ENCODE measurements at places on chromosomes 1 and 21.

- no peaks in the 10 kb centered on the region for H3K27me3 ChIP-seq
- no peaks in the 10 kb centered on the region for H3K36me3 ChIP-seq
- no peak for DNase-seq
- H3K4me3 ChIP-seq = no peak overlapping the region
- H3K4me1 ChIP-seq = peaks cover 13% of the 10 kb centered on the region
Observed at GRCh38 chr1:64759968-64760367, 15.1 kb downstream of the RAVER2 start.

DNA sequence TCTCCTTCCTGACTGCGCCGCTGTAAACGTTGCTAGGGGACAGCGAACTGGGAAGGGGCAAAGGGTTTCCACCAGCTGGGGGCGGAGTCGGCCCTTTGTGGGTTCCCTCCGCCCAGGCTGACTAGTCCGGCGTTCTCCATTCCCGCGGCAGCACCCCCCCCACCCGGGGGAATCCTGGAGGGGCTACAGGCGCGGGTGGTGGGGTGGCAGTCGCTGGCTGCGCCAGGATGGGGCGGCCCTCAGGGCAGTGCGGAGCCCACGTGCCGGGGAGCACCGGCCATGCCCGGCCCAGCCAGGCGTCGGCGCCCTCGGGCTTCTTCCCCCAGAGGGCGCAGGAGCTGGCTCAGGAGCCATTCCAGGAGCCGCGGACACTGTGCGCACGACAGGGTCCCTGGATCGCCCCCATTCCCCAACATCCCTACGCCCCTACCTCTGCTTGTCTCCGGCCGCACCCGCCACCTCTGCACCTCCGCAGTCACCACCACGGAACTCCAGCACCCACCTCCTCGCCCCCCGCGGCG lies 476 bp downstream of the BATF3 start:
- no peaks in the 10 kb centered on the region for H3K36me3 ChIP-seq
- peaks cover 24% of the 10 kb centered on the region for H3K4me1 ChIP-seq
- no peaks in the 10 kb centered on the region for H3K27me3 ChIP-seq
- H3K27ac ChIP-seq = peak overlapping the region; percentile 90
- DNase-seq = peak; percentile 33

DNA sequence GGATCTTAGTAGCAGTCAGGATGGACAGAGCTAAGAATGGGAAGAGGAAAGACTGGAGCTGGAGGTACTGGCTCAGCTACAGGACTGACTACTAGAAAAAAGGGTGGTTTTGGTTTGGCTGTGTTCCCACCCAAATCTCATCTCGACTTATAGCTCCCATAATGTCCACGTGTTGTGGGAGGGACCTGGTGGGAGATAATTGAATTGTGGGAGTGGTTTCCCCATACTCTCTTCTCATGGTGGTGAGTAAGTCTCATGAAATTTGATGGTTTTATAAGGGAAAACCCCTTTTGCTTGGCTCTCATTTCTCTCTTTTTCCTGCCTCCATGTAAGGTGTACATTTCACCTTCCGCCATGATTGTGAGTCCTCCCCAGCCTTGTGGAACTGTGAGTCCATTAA lies 466.5 kb upstream of the DEPDC1 start:
- no peak for DNase-seq
- peaks cover 8% of the 10 kb centered on the region for H3K4me1 ChIP-seq
- H3K36me3 ChIP-seq = no peaks in the 10 kb centered on the region
- no peaks in the 10 kb centered on the region for H3K27me3 ChIP-seq

GRCh38 chr1:64846573-64847430 lies 101.9 kb downstream of the RAVER2 start:
- H3K36me3 ChIP-seq = peaks cover 46% of the 10 kb centered on the region
- no peak for DNase-seq
- H3K4me3 ChIP-seq = no peak overlapping the region
- H3K27me3 ChIP-seq = no peaks in the 10 kb centered on the region

GRCh38 chr1:209497729-209498128 lies 85.8 kb upstream of the CAMK1G start:
- H3K27me3 ChIP-seq = no peaks in the 10 kb centered on the region
- no peak overlapping the region for H3K4me3 ChIP-seq
- no peak overlapping the region for H3K27ac ChIP-seq
- DNase-seq = no peak

DNA sequence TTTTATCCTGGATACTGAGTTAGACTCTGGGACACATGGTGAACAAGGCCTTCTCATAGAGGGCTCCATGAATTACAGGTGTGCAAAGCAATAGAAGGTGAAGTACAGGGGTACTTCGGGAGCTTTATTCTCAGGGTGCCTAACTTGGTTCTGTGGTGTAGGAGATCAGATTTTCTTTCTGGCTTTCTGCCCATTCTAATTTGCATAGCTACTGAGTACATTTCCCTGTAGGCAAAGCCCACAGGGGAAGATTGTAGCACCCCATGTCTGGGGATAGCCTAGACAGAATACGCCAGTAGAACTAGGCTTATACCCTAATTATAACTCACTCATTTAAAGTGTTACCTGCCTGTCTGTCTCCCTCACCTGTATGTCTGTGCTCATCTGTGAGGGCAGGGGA lies 49.7 kb downstream of the PGM1 start:
- H3K27ac ChIP-seq = no peak overlapping the region
- H3K4me3 ChIP-seq = no peak overlapping the region
- H3K36me3 ChIP-seq = peaks cover 22% of the 10 kb centered on the region
- no peaks in the 10 kb centered on the region for H3K4me1 ChIP-seq
- H3K27me3 ChIP-seq = no peaks in the 10 kb centered on the region

DNA sequence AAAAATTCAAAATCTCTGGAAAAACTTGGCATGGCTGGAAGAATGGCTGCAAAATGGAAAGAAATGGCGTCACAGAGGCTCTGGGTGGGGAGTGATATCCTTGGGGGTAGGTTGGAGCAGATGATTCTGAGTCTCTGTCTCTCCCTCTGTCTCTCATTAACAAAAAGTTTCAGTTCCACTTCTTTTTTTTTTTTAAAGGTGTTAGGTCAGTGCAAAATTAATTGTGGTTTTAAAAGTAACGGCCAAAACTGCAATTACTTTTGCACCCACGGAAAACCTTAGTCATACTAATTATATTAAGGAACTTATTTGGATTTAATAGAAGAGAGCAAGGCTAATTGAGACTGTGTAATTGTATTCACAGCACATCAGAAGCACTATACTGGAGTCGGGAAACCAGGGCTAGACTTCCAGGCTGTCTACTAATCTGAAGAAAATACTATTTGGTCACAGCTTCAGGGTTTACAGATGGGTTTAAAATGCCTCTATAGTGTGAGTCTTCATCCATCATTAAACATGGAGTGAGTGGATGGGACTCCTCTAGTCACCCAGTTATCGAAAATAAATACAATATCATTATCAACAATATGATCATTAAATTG lies 289.1 kb upstream of the PLD5 start:
- H3K4me1 ChIP-seq = no peaks in the 10 kb centered on the region
- H3K27ac ChIP-seq = no peak overlapping the region
- H3K4me3 ChIP-seq = no peak overlapping the region
- no peaks in the 10 kb centered on the region for H3K36me3 ChIP-seq

- peaks cover 33% of the 10 kb centered on the region for H3K36me3 ChIP-seq
- no peak overlapping the region for H3K4me3 ChIP-seq
- no peak overlapping the region for H3K27ac ChIP-seq
- H3K27me3 ChIP-seq = peaks cover 16% of the 10 kb centered on the region
- H3K4me1 ChIP-seq = peaks cover 7% of the 10 kb centered on the region
- no peak for DNase-seq
Observed at GRCh38 chr21:45262041-45262581, 25.6 kb downstream of the POFUT2 start.

DNA sequence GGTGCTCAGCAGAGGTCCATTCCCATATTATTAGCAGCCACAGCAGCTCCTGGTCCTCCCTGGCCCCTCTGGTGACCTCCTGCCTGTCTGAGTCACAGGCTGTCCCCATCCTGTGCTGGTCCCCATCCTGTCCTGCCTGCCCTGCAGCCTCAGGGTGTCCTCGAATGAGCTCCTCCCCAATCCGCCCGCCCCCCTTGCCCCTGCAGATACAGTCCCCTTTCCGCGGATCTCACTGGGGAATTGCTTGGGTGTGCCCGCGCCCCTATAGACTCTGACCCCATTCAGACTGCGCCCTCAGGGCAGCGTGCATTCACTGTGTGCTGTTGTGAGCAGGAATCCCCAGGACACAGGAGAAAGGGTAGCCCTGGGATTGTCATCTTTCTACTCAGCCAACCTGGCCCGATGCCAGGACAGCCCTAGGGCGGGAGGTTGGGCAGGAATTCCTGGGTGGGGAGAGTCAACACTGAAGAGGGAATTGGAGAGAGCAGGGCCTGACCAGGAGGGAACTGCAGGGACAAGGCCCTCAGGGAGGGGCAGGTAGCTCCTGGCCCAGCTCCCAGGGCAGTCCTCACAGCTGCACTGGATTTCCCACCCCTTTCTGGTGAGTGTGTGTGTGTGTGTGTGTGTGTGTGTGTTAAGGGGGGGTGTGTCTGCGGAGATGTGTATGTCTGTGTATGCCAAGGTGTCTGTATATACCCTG lies 1.1 kb upstream of the GUCA2A start:
- no peaks in the 10 kb centered on the region for H3K27me3 ChIP-seq
- H3K4me1 ChIP-seq = peaks cover 6% of the 10 kb centered on the region
- H3K4me3 ChIP-seq = no peak overlapping the region
- H3K36me3 ChIP-seq = no peaks in the 10 kb centered on the region
- no peak for DNase-seq

GRCh38 chr1:92538048-92538412 lies 51.3 kb upstream of the GFI1 start:
- no peak overlapping the region for H3K27ac ChIP-seq
- H3K4me3 ChIP-seq = no peak overlapping the region
- H3K27me3 ChIP-seq = no peaks in the 10 kb centered on the region
- DNase-seq = no peak
- H3K36me3 ChIP-seq = no peaks in the 10 kb centered on the region

DNA sequence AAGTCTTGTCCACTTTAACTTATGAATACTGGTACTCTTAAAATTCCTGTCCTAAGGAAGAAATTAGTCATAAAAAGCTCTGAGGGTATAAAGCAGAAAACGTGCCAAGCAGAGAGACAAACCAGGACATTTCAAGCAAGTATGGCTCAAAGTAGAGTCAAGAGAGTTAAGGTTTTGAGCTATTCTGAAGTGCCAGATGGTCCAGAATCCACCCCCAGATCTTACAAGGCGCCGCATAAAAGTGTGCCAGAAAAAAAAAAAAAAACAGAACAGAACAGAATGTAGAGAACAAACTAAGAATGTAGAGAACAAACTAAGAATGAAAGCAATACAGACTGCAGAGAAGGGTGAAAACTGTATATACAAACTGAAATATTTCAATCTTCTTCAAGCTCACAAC lies 12.5 kb downstream of the EPS15 start:
- H3K4me1 ChIP-seq = peaks cover 5% of the 10 kb centered on the region
- DNase-seq = no peak
- H3K4me3 ChIP-seq = peak overlapping the region; percentile 19
- no peaks in the 10 kb centered on the region for H3K27me3 ChIP-seq
- peak overlapping the region; percentile 4 for H3K27ac ChIP-seq

DNA sequence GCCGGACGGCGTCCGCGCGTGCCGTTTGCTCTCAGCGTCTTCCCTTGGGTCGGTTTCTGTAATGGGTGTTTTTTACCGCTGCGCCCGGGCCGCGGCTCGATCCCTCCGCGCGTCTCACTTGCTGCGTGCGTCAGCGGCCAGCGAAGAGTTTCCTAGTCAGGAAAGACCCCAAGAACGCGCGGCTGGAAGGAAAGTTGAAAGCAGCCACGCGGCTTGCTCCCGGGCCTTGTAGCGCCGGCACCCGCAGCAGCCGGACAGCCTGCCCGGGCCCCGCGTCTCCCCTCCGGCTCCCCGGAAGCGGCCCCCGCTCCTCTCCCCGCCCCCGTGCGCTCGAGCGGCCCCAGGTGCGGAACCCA lies 159.8 kb downstream of the RUNX1 start:
- H3K4me3 ChIP-seq = peak overlapping the region; percentile 67
- no peaks in the 10 kb centered on the region for H3K27me3 ChIP-seq
- DNase-seq = peak; percentile 46
- no peaks in the 10 kb centered on the region for H3K36me3 ChIP-seq
- peaks cover 14% of the 10 kb centered on the region for H3K4me1 ChIP-seq
- H3K27ac ChIP-seq = peak overlapping the region; percentile 78

- no peak overlapping the region for H3K4me3 ChIP-seq
- H3K27me3 ChIP-seq = no peaks in the 10 kb centered on the region
- no peak overlapping the region for H3K27ac ChIP-seq
Observed at GRCh38 chr1:246214708-246215509, 292.2 kb downstream of the SMYD3 start.

GRCh38 chr1:16209847-16210407 lies 2.5 kb downstream of the ARHGEF19 start:
- no peaks in the 10 kb centered on the region for H3K36me3 ChIP-seq
- DNase-seq = no peak
- H3K27ac ChIP-seq = no peak overlapping the region
- H3K27me3 ChIP-seq = no peaks in the 10 kb centered on the region
- no peaks in the 10 kb centered on the region for H3K4me1 ChIP-seq

DNA sequence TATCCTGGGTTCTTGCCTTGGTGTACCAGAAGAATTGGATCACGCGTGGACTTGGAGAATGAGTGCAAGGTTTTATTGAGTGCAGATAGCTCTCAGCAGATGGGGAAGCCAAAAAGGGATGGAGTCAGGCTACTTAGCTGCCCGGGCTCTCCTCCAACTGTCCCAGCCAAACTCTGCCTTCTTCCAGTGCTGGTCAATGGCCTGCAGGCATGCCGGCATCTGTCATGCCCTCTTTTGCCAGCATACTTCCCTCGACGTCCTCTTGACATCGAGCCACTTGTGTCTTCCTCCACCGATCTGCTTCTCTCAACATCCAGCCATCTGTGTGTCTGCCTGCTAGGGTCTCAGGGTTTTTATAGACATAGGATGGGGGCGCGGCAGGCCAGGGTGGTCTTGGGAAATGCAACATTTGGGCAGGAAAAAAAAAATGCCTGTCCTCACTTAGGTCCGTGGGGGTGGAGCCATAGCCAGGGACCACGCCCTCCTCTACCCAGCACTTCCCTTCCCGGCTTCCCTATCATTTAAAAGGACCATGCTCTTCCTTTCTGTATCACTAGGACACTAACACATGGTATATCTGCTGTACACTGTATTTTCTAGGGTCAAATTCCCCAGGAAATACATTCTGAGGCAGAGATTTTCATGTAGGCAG lies 47.0 kb upstream of the BCAR3 start:
- DNase-seq = no peak
- H3K27ac ChIP-seq = no peak overlapping the region
- H3K4me3 ChIP-seq = no peak overlapping the region
- peaks cover 22% of the 10 kb centered on the region for H3K4me1 ChIP-seq
- H3K27me3 ChIP-seq = no peaks in the 10 kb centered on the region

GRCh38 chr1:111762332-111762731 lies 6.6 kb downstream of the DDX20 start:
- H3K36me3 ChIP-seq = peaks cover 58% of the 10 kb centered on the region
- DNase-seq = no peak
- H3K4me3 ChIP-seq = no peak overlapping the region
- no peak overlapping the region for H3K27ac ChIP-seq
- H3K4me1 ChIP-seq = peaks cover 3% of the 10 kb centered on the region
- no peaks in the 10 kb centered on the region for H3K27me3 ChIP-seq

DNA sequence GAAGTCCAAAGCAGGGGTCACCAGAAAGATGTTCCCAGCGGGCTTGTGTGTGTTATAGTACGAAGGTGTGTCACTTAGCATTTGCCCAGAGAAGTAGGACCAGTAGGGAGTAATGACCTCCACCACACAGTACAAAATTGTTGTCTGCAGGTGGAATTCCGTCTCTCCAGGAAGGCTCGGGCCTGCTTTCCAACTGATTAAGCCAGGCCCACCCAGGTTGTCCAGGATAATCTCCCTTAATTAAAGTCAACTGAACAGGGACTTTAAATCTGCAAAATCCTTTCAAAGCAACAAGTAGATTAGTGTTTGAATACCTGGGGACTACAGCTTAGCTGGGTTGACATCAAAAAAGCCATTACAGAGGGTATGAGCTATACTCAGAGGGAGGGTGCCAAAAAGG lies 131.3 kb downstream of the BACH1 start:
- no peaks in the 10 kb centered on the region for H3K36me3 ChIP-seq
- no peaks in the 10 kb centered on the region for H3K27me3 ChIP-seq
- DNase-seq = no peak
- H3K4me1 ChIP-seq = no peaks in the 10 kb centered on the region
- H3K27ac ChIP-seq = no peak overlapping the region

Data from tibial artery (tissue), 4 donors.